ENCODE measurements at places on chromosomes 7 and 10.

DNA sequence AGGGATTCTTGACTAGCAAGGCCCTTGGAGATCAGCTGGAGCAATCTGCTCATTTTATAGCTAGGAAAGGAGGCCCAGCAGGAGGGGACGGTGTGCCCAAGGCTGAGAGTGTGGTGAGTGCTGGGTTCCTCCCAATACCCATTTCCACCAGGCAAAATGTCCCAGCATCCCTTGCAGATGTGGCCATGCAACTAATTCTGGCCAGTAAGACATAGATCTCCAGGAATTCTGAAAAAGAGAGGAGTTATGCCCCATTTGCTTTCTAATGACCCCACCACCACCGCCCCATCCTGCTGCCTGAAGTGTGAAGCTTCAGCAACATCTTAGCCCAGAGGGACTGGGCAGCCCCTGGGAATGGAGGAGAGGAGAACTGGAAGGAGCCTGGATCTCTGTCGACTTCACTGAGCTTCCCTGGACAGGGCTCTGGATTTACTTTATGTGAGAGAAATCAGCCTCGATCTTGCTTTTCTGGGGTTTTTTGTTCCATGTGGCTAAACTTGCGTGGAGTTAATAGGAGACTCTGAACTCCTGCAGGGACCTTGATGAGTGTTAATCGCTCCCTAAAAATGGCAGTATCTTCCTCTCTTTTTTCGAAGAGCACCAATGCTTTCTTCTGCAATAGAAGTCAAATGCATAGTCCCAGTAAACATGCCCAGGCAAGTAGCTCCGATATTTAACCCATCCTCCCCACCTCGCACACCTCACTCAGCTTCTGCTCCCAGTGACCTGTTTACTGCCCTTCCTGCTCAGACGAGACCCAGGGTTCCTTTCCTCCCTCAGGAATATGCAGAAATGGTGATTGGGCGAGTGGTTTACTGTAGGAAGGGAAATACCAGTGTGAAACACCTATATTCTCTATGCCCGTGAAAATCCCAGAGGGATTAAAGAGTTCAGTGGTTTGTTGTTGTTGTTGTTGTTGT lies 127.5 kb upstream of the GPR26 start:
- no peak for DNase-seq

GRCh38 chr7:149436358-149436757 lies 24.5 kb downstream of the ZNF777 start:
- no peak for DNase-seq

DNA sequence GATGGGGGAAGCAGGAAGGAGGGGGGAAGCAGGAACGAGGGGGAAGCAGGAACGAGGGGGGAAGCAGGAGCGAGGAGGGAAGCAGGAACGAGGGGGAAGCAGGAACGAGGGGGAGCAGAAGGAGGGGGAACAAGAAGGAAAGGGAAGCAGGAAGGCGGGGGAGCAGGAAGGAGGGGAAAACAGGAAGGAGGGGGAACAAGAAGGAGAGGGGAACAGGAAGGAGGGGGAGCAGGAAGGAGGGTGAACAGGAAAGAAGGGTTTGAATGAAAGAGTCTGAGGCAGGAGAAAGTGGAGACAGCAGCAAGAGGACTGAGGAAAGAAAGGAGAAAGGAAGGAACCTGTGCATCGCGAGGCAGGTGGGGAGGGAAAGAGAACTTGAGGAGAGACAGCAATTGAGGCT lies 256.6 kb downstream of the PTEN start:
- DNase-seq, result no peak

DNA sequence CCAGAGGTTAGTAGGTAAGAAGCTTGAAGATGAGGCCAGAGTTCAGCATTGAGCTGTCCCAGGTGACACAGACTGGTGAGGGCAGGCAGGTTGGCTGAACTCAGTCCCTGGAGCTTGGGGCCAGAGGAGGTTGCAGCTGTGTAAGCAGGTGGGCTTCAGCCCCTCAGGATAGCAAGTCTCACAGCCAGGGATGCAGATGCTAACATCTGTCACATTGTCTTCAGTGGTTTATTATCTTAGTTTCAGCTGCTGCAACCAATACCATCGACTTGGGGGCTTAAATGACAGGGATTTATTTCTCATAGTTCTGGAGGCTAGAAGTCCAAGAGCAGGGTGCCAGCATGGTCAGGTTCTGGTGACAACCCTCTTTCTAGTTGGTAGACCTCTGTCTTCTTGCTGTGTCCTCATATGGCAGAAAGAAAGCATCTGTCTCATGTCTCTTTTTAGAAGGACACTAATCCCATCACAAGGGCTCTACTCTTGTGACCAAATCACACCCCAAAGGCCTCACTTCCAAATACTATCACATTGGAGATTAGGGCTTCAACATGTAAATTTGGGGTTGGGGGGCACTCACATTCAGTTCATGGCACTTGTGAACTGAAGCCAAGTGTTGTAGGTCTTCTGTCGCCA lies 146.2 kb downstream of the KIAA1217 start:
- no peak for DNase-seq

GRCh38 chr7:45872116-45873034 lies 507 bp downstream of the CCDC201 start:
- no peak for DNase-seq

GRCh38 chr10:124220971-124221355 lies 127.6 kb upstream of the CHST15 start:
- no peak for DNase-seq

- DNase-seq, result no peak
Measured at GRCh38 chr10:22899775-22900174, 28.1 kb upstream of the ARMC3 start.

- no peak for DNase-seq
Measured at GRCh38 chr7:148485618-148486017, 104.9 kb upstream of the C7orf33 start.
